Hepatocyte (in vitro differentiated cells): ENCODE measurements at places on chromosomes 7 and 10.

GRCh38 chr7:33449847-33450246, 320.5 kb downstream of the BBS9 start:
- DNase-seq: no peak

- no peak for DNase-seq
Observed at GRCh38 chr7:104487642-104488041, 159.2 kb downstream of the LHFPL3 start.

DNA sequence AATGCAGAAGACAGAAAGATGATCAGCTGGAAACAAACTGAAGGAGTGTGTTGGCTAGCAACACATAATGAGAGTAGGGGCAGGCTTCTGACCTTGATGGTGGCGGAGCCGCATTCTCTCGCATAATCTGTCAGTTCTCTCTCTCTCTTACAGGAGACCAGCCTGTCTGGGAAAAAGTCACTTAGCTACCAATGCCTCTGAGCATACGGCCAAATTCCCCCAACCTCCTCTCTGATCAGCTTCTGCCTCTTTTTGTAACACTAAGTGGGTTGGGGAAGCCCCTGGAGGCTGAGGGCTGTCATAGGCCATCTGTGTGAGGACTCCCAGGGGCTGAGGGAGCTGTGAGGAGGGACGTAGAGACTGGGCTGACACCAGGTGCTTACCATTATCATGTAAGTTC, 104.6 kb downstream of the HIPK2 start:
- DNase-seq: no peak

DNA sequence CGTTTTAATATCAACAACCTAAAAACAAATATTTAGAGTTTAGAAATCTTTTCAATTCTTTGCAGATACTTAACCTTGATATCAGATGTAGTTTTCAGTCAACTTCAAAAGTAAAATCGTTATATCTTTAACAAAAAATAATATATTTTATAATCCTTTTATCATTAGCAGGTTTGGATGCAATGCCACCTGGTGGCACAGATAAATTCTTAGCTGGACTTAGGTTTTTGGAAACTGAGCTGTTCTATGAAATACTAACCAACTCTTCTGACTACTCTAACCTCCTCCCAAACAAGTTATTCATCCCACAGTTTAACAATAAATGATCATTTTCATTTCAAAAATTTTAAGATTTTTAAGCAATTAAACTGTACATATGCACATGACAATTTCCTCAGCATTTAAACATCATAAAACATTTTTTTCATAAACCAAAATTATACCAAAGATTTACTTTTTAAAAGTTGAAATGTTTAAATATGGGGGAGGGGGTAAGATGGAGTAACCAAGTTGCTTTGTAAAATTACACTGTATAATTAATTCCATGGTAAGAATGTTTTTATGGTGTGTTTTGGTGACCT, 56.9 kb downstream of the HIBADH start:
- peak; percentile 49 for DNase-seq

DNA sequence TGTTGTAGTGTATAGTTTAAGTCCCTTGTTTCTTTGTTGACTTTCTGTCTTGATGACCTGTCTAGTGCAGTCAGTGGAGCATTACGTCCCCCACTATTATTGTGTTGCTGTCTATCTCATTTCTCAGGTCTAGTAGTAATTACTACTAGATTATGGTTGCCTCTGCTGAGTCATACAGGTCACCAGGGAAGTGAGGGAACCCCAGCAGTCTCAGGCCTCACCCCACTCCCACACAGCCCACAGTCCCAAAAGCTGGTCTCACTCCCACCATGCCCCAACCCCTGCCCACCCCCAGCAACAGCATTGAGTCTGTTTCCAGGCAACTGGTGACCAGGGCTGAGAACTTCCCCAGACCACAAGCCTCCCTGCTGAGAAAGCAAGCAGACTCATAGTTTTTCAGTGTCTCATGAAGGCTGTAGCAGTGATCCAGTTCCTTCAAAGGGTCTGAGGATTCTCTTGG, 88.0 kb downstream of the PLXDC2 start:
- DNase-seq: no peak

DNA sequence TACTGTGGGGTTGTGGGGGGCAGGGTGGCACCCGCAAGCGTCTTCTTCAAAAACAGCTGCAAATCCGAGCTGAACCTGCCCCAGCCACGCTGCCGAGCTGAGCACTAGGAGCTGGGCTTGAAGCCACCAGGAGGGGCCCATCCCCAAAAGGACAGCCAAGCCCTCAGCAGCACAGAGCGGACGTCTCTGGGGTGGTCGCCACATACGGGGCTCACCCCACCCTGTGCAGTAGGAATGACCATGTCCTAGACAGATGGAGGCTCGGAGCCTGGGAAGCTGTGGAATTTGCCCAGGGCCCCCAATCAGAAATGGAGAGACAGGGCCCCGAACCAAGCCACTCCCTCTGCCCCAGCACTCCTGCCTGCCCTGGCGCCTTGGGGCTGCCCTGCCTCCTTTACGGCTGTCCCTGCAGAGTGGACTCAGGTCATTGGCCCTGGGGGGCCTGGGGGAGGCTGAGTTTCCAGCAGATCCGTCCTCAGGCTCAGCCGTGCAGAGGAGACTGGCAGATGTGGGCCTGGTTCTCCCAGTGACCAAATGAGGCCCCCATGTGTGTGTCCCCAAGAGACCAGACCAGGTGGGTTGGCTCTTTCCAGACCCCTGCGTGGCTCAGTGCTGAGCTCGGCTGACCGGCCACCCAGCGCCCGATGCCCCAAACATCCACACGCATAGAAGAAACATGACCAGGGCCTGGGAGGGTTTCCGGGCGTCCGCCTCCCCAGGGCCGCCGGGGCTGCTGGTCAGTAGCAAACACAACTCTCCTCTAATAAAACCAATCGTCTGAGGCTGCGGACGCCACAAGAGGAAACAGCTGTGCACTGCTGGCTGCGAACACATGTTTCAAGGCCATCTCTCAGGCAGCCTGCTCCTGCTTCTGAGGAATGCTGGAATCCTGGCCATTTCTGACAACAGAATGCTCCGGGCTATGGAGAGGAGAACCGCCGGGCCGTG, 54.9 kb downstream of the PDGFA start:
- DNase-seq: no peak

- DNase-seq: no peak
Observed at GRCh38 chr10:102627291-102627735, 17.0 kb upstream of the TRIM8 start.

GRCh38 chr10:97770255-97770654, 1.5 kb downstream of the SFRP5 start:
- DNase-seq: no peak

GRCh38 chr7:149727899-149728476, 45.4 kb downstream of the ZNF467 start:
- no peak for DNase-seq

DNA sequence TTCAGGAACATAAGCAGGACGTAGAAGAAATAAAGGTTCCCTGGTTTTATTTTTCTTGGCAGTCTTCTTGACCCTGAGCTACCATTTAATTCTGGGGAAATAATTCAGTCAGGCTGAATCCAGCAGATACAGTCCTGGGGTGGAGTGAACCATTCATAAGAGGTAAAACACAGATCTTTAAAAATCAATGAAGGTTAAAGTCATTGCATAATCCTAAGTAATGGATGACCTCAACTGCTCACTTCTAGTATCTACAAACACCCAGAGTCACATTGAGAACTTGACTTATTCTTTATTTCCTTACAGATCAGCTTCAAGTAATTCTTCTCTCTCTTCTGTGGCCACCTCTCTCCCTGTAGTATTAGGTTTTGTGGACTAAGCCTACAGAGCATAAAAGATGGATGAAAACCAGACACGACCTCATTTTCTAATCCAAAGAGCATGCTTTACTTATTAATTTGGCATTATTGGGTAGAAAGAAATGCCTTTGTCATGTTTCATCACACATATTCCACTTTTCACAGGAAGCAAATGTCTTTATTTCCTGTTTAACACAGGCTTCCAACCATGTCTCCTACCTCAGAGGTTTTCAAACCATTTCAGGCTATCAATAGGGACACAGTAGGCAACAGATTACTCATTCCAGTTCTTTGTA, 182.3 kb upstream of the IMMP2L start:
- DNase-seq: no peak

DNA sequence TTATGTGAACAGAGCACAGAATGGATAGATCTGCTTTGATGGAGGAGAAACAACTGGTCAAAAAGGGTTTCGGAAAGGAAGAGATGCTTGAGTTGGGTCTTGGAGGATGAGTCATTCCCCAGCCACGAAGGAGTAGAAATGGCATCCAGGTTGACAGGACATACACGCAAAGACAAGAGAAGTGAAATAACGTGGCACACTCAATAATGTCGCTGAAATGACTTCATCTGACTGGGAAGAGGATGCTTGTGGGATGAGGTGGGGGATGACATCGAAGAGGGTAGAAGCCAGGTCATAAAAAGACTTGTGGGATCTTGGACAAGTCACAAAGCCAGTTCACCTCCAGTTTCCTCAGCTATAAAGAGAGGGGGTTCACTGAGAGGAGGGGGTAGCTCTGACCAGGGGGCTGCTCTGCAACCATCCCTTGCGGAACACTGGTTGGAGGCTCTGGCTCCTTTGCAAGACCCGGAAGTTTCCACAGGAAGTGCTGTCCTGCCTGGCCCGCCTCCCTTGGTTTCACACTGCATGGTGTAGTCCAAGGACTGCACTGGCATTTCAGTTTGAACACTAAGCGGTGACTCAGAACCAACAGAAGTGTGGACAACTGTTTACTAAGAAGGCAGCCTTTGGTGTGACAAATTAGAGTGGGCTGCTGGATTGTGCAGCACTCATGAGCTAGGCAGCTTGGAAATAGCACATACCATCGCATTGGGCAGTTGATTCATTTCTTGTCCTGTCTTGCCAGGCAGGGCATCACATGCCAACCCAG, 189.9 kb upstream of the ADO start:
- no peak for DNase-seq

GRCh38 chr7:91852263-91852741, 28.2 kb downstream of the MTERF1 start:
- peak; percentile 24 for DNase-seq

- no peak for DNase-seq
Observed at GRCh38 chr7:149559711-149560110, 62.1 kb upstream of the ZNF746 start.

GRCh38 chr10:8045726-8046494, 8.6 kb upstream of the GATA3 start:
- DNase-seq: no peak

GRCh38 chr10:128382225-128382624, 256.0 kb upstream of the MKI67 start:
- DNase-seq: no peak

- DNase-seq: no peak
Observed at GRCh38 chr10:106312087-106312486, 852.4 kb downstream of the SORCS1 start.

DNA sequence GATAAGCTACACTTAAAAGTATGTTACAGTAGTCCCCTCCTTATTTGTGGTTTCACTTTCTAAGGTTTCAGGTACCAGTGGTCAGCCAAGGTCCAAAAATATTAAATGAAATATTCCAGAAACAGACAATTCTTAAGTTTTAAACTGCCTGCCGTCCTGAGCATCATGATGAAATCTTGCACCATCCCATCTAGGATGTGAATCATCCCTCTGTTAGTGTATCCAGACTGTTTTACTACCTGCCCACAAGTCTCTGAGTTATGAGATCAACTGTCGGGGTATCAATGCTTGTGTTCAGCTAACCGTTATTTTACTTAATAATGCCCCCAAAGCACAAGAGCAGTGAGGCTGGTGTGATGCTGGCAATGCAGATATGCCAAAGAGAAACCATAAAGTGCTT, 11.4 kb downstream of the KDM7A start:
- no peak for DNase-seq

GRCh38 chr7:103811290-103811689, 178.2 kb downstream of the RELN start:
- no peak for DNase-seq

DNA sequence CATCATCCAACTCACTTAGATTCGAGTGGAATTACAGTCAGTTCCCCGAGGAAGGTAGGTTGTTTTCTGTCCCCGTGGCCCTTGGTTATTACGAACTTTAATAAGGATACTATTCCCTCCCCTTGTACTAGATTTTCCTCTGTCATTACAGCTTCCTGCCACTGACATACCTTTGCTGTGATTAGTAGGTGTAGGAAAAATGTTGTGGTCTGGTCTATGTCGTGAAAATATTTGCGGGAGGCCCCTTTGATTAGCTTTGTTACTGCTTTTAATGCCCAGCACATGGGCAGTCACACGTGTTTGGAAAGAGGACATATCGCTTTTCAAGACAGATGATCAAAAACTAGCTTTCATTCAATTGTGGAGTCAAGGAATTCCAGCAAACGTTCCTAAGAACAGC, 92.2 kb downstream of the GATA3 start:
- no peak for DNase-seq

DNA sequence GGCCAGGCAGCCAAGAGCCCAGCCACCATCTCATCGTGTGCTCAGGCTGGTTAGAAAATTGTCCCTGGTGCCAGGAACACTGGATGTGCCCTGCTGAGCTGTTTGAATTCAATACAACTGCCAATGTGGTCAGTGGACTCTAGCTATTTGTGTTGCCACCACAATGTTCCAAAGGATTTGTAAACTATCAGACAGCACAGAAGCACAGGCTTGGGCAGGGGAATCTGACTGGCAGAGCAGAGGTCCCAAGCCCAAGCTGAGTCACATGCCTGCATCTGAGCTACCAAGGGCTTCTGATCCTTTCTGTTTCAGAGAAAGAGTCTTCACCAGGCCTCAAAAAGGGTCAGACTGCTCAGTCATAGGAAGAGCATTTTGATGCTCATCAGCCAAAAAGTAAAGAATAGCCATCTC, 232.1 kb upstream of the SEMA3C start:
- DNase-seq: no peak

DNA sequence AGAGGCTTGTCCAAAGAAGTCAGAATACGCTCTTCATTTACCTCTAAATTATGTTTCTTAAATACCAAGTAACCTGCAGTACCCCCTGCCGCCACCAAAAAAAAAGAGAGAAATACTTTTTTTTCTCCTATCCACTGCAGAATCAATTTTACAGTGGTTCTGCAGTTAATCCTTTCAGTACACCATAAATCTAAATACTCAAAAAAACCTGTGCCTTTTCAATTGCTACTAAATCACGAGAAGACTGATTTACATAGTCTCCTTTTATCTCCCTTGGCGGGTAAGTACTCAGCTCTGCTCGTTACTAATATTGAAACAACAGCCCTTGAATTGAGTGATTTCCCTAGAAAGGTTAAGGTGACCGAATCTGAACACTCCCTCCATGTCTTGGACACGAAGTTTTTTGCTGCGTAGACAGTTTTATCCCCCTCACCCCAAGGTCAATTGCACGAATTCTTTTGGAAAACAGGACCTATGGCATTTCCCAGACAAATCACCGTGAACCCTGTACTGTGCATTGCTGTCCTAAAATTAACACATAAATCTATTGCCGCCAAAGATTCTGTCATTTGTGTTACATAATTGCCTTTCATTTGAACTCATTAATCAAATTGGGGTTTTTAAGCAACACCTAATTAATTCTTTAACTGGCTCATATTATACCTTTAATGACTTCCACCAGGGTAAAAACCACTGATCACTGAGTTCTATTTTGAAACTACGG, 512 bp upstream of the VIM start:
- DNase-seq: no peak

DNA sequence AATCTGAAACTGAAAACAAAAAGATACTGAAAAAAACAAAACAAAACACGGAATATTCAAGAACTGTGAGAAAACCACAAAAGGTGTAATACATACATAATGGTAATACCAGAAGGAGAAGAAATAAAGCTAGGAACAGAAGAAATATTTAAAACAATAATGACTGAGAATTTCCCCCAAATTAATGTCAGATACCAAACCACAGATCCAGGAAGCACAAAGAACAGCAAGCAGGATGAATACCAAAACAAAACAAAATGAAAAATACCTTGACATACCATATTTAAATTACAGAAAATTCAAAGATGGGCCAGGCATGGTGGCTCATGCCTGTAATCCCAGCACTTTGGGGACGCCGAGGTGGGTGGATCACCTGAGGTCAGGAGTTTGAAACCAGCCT, 57.7 kb upstream of the PARD3 start:
- DNase-seq: no peak
